Activated T-cell treated with anti-CD3 and anti-CD28 coated beads, Interleukin-2, amount 50 U/mL, for 1 hour (primary cell): ENCODE measurements at places on chromosomes 5 and 9.

GRCh38 chr9:86486891-86487837 lies 133.0 kb upstream of the TUT7 start:
- DNase-seq = no peak

DNA sequence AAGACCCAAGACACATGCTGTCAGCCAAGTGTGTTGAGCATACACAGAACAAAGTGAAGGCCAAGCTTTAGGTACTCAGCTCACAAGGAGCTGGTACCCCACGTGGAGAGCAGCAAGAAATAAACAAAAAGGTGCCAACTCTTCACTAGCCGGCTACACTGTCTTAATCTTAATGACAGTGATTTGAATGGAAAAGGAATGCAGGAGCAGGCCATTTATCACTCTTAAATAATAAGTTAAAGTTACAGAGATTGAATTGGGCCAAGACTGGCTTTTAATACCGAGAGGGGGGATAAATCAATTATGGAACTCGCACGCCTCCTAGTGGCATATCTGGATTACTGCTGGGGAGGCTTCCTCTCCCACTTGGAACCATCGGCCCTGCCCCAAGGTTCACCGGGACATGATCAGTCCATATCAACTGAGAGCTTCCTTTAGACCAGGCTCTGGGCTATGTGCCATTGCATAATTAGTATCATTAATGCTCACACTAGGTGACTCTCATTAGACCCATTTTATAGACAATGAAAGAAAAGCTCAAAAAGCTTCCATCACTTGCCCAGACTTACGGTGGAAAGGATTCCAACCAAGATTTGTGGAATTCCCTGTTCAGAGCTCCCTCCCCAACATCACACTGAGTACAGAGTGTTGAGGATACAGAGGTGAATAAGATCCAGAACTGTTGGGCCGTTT lies 94.0 kb downstream of the ACTL7B start:
- DNase-seq = no peak

DNA sequence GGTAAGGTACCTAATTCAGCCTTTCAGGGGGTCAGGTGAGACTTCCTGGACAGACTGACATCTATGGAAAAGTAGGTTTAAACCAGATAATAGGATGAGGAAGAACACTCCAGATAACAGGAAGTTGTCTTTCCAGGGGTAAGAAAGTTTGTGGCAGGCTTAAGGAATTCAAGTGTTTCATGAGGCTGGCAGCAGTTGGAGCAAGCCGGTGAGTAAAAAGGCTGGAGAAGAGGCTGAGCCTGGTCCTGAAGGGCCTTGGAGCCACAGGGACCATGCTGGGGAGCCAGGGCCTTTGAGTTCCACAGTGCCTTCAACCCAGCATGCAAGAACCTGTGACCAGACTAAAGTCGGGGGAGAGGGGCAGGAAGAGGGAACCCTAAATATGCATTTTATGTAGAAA lies 353.4 kb downstream of the SPOCK1 start:
- no peak for DNase-seq

- DNase-seq = no peak
These were observed 66.4 kb upstream of the PLPP1 start for GRCh38 chr5:55601204-55601618.

DNA sequence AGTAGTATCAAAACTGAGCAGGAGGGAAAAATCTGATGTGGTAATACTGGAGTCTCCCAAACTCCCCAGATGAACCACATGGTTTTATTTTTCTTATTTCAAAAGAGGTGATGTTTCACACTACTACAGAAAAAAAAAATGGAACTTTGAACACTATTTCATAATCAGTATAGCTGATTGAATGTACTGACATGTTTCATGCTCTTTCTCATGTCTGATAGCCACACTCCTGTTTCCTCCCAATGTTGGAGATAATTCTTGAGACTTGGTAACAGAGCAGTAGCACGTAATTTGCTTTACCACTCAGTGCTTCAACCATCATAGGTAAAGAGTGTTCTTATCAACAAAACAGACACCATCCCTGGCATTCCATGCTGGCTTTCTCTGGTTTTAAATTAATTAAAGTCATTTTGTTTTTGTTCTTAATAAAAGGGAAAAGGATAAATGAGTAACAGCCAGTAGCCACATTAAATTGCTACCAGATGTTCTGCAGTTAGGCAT lies 85.2 kb downstream of the MUSK start:
- DNase-seq = no peak

DNA sequence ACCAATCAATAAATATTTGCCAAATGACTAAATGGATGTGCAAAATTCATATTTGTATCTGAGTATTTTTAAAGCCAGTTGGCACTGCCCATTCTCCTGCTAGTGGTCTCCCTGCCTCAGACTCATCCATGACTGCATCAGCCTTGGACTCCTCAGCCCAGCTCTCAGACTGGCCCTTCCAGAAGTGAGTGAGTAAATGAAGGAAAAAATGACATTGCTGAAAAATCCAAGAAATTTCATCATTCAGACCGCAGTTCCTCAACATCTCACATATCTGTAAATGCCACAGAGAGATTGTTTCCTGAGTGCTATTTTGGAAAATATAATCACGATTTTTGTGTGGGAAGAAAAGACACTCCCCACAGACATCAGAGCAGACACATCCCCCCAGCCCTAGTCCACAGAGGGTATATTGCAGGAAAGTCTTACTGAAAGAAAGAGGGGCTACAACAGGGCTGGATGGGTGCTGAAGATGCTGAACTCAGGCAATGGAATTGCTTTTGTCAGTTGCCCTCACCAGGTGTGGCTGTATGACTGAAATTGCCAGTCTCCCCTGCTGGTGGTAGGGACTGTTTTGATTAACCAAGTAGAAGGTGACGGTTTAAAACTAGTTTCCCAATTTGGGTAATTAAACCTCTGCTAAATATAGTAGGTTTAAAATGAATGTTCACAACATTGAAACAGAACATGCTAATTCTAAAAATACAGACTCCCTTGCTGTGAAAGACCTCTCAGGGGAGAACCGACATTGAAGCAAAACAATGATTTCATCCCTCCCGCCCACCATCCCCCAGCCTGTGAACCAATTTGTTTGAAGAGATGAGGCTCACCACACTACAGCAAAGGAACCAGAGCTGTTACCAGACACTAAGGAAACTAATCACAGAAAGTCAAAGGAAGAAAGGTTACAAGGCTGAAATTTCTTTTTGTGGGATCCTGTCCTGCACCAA lies 158.8 kb downstream of the DEPDC1B start:
- DNase-seq = no peak

DNA sequence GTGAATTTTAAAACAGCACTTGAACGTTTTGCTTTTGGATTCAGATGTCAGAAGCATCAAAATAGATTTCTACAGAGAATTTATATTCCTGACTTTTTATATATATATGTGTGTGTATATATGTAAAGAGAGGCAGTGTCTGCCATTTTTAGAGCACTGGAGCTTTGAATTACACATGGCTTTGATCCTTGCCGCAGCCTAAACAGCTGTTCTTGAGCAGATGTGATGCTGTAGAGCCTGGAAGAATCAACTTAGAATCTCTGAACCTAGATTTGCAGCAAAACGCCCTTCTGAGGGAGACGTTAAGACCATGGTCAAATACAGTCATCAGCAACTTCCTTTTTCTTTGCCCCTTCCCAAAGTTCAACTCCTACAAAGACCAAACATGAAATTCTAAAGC lies 21.7 kb upstream of the C5orf47 start:
- no peak for DNase-seq

GRCh38 chr9:14080959-14081542 lies 232.9 kb downstream of the NFIB start:
- no peak for DNase-seq

DNA sequence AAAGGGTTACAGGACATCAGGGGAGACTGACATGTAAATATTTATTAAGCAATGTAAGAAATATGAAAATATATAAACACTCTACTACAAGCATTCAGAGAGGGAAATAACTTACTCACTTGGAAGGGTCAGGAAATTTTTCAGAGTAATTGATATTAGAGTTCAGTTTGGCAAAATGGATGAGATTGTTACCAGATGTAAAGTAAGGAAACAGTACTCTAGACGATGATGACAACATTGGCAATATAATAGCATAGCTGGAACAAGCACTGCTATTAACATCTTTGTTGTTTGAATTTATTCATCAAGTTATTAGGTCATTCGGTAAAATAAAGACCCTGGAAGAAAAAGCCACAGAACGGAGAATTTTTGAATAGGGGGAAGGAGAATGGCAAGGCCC lies 49.1 kb downstream of the GNA14 start:
- DNase-seq = no peak

GRCh38 chr9:128633057-128633456 lies 23.6 kb downstream of the DYNC2I2 start:
- no peak for DNase-seq

DNA sequence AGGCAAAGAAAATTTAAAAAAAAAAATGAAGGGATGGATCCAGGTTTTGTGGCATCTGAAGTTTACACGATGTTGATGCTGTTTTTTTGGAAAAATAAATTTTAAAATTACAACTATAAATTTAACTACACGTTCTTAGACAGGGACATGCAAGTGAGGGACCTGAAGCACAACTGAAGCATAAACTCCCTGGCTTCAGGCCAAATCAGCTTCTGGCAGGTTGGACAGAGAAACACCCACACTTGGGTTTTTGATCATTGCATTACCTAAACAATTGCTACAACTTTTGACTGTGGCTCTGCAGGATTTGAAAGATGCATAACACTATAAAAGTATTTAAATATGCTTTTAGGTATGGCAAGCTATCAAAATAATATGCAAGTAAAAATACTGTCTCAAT lies 1318.3 kb upstream of the DMAC1 start:
- no peak for DNase-seq

- DNase-seq = no peak
These were observed 216.8 kb upstream of the RGMB start for GRCh38 chr5:98556712-98557111.

DNA sequence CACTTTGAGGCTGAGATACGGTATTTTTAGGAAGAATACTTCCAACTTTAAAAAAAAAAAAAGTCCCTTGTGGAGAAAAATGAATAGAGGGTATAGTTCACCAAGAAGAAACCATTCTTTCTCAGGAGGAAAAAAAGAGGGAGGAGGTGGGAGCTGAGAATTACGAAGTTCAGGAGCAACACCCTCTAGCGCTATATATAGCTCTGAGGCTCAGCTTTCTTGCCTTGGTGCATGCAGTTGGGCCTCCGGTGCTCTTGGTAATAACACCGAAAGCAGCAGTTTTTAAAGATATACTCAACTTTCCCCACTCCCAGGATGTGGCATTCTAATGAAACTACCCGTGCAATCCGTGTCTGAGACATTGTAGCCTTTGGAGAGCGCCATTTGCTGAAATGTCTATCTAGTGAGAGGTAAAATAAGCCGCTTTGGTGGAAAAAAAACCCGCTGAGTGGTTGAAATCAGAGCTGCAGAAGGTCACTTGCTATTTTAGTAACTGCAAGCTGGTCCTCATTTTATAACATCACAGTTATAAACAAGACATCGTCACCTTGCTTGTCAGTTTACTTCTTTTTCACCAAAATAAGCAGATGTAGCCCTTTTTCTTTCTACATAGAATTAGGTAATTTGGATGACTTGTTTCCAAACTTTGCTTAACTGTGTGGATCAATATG lies 156.4 kb downstream of the RORB start:
- DNase-seq = no peak

- DNase-seq = no peak
These were observed 50.7 kb upstream of the GRHPR start for GRCh38 chr9:37371565-37372464.

DNA sequence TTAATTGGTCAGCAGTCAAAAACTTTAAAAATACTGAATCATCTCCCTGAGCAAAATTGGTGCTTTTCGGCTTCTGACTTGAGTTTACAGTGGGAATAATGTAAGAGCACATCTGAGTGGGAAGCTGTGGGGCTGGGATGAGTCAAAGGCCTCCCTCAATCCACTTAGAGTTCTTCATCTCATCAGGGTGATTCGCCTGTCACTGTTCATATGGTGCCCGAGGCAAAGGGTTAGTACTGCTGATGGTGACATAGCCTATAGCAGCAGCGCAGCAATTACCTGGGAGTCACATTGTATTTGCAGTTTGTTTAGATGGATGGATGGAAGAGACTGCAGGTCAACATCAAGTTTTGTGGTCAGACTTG lies 113.8 kb upstream of the ZNF608 start:
- no peak for DNase-seq

DNA sequence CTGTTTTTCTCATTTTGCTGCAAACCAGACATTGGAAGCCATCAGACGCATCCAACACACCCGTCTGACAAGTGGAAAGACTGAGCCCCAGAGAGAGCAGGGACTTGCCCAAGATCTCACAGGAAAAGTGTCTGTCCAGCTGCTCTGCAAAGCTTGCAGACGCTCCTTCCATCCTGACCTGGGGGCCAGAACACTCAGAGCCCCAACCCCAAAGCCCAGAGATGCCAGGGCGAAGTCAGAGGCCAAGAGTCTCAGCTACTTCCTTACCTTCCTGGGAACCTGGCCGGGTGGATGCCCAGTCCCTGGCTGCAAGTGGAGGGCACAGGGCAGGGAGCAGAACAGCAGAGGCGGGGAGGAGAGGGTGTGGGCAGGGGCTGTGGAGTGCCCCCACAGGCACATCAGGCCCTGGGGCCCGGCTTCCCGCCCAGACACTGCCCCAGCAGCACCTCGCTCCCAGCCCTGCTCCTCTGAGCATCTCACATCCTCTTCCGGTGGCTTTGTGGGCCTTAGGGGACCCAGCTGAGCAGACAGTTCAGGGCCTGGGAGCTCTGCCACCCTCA lies 9.7 kb upstream of the RALGDS start:
- peak; percentile 63 for DNase-seq

GRCh38 chr5:58680503-58680902 lies 97.6 kb downstream of the RAB3C start:
- DNase-seq = no peak

GRCh38 chr9:99873943-99874584 lies 32.4 kb upstream of the STX17 start:
- no peak for DNase-seq

- no peak for DNase-seq
These were observed 61.3 kb downstream of the NR2F1-AS1 start for GRCh38 chr5:93519740-93520139.

DNA sequence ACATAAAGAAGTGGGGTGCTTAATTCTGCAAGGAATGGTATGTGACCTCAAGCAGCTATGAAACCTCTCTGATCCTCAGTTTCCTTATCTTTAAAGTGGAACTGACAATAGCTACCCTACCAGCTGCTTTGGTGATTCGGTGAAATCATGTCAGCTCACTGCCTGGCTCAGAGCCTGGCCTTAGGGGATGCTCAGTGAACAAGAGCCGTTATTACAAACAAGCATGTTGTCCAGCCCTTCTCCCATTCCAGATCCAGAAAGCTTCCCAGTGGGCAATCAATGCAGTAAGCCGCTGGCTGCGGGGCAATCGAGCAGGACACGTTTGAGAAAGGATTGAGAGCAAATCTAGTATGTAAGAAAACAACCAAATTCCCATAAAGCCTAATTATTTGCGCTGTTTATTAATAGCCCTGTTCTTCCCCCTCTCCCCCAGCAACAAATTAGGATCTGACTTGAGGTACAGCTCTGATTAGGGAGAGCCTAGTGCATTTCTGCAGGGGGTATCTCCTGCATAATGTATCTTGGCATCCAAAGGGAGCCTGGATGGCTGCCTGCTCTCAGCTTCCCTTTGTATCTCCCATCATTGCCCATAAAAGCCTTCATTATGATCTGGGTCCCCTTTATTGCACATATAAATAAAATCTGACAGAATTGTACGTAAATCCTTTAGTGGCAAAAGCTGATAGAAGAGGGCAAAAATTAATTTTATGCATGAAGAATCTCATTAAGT lies 371.4 kb downstream of the TMEM232 start:
- no peak for DNase-seq
